T-helper 17 cell (primary cell): ENCODE measurements at places on chromosomes 16 and 17. TPM values are rescaled to one million over a fixed set of nuclear protein-coding genes. Genes with fewer than 3 reads are reported as not detected.

GRCh38 chr17:64218066-64218465, 45.0 kb downstream of the TEX2 start:
- H3K27me3 ChIP-seq: no peaks in the 10 kb centered on the region
- no peak for DNase-seq
- peaks cover 7% of the 10 kb centered on the region for H3K36me3 ChIP-seq
- peaks cover 16% of the 10 kb centered on the region for H3K4me1 ChIP-seq
- H3K27ac ChIP-seq: no peak overlapping the region

DNA sequence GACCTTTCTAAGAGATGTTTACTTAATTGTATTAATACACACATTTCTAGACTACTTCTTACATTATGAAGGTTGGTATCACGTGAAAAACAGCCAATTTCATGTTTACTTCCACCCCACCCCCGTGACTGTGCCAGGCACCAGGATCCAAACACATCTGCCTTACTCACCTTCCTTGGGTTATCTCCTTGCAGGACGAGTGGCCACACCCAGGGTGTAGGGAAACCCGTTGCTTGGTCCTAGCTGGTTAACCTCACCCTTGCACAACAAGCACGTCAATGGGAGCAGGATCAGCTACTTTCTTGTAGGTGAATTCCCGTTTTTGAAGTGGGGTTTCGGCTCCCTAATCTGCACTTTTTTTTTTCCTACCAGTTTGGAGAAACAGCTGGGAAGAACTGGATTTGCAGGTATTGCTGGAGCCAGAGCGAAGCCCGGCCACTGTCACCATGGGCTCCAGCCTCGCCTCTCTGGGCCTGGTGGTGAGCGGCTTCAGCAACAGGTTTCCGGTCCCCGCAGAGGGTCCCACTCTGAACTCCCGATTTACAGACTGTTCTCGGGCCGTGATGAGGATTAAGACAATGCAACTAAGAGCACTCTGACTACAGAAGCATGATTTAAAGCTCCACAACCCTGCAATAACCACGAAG, 2.1 kb upstream of the UBB start:
- no peaks in the 10 kb centered on the region for H3K27me3 ChIP-seq
- no peak overlapping the region for H3K27ac ChIP-seq

DNA sequence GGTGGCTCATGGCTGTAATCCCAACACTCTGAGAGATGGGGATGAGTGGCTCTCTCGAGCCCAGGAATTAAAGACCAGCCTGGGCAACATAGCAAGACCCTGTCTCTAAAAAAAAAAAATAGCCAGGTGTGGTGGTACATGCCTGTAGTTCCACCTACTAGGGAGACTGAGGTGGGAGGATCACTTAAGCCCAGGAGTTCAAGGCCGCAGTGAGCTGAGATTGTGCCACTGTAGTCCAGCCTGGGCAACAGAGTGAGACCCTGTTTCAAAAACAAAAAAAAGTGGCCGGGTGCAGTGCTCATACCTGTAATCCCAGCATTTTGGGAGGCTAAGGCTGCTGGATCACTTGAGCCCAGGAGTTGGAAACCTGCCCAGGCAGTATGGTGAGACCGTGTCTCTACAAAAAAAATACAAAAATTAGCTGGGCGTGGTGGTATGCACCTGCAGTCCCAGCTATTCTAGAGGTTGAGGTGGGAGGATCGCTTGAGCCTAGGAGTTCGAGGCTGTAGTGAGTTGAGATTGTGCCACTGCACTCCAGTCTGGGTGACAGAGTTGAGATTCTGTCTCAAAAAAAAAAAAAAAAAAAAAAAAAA, 3.0 kb downstream of the C16orf54 start:
- peak overlapping the region; percentile 98 for H3K4me3 ChIP-seq
- peak overlapping the region; percentile 100 for H3K27ac ChIP-seq
- DNase-seq: no peak
- peaks cover 16% of the 10 kb centered on the region for H3K36me3 ChIP-seq

GRCh38 chr17:46947216-46947615, 24.3 kb downstream of the GOSR2 start:
- no peak overlapping the region for H3K27ac ChIP-seq
- no peak for DNase-seq
- H3K4me3 ChIP-seq: no peak overlapping the region
- no peaks in the 10 kb centered on the region for H3K36me3 ChIP-seq
- H3K4me1 ChIP-seq: peaks cover 15% of the 10 kb centered on the region

- H3K27ac ChIP-seq: no peak overlapping the region
- DNase-seq: no peak
- no peak overlapping the region for H3K4me3 ChIP-seq
Measured at GRCh38 chr16:55043499-55043898, 112.8 kb downstream of the IRX5 start.

DNA sequence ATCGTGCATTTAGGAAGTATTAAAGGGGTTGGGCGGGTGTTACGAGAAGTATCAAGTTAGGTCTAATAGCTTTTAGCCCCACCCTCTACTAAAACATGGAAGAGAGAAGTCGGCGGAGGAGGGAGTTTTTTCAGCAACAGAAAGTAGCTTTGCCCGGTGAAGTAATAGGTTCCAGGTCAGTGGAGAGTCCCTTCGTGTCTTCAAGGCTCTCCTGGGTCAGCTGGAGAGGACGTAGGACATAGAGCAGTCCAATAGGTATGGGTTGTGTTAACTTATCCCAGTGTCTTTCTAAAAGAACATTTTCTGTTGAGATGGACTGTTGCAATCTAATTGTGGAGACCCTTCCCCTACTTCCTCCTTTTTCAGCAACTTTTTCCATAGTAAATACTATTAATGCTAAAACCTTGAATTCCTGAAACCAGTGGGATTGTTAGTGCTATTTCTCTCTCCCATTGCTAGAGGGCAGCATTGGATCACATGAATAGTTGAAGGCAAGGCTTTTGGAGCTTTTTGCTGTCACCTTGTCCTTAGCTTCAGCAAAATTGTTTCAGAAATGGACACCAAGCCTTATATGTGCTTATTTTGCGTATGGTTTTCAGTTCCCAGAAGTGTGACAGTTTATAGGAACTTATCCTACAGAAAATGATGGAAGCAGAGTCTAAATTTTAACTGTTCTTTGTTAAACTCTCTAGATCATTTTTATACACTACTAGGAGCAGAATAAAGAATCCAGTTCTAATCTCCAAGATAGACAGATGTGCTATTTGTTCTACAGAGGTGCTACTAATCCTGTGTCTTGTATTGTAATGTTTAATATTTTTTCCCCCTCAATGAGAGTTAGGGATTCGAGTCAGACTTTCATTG, 38.4 kb downstream of the UTP18 start:
- no peaks in the 10 kb centered on the region for H3K27me3 ChIP-seq
- no peak overlapping the region for H3K4me3 ChIP-seq
- DNase-seq: no peak
- H3K36me3 ChIP-seq: peaks cover 3% of the 10 kb centered on the region
- H3K27ac ChIP-seq: peak overlapping the region; percentile 67

DNA sequence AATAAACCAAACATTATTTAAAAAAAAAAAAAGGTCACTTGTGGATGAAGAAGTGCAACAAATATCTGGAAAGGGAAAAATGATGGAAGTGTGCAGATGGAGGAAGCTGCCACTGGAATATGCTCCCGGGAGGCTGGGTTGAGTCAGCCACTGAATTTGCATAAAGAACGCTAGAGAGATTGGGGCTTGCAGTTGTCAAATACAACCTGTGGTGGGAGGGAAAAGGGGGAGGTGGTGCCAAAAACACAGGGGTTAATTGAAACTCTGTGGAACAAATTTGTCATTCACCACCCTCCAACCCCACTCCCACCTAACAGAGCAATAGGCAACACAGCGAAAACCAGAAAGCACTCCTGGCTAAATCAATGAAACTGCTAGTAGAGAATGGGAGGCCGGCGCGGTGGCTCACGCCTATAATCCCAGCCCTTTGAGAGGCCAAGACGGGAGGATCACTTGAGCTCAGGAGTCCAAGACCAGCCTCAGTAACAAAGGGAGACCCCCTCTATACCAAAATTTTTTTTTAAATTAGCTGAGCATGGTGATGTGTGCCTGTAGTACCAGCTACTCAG, 37.6 kb upstream of the RPL38 start:
- DNase-seq: no peak
- H3K27ac ChIP-seq: no peak overlapping the region
- no peak overlapping the region for H3K4me3 ChIP-seq
- H3K27me3 ChIP-seq: peaks cover 47% of the 10 kb centered on the region
- no peaks in the 10 kb centered on the region for H3K4me1 ChIP-seq
- no peaks in the 10 kb centered on the region for H3K36me3 ChIP-seq

- H3K4me1 ChIP-seq: peaks cover 28% of the 10 kb centered on the region
- peaks cover under 1% of the 10 kb centered on the region for H3K36me3 ChIP-seq
- peak overlapping the region; percentile 90 for H3K4me3 ChIP-seq
- peak overlapping the region; percentile 88 for H3K27ac ChIP-seq
- DNase-seq: no peak
- H3K27me3 ChIP-seq: no peaks in the 10 kb centered on the region
Measured at GRCh38 chr17:4998732-4999429, 1.1 kb downstream of the KIF1C start.

GRCh38 chr16:28891964-28892890, 13.9 kb downstream of the ATP2A1 start:
- DNase-seq: no peak
- no peaks in the 10 kb centered on the region for H3K36me3 ChIP-seq
- H3K27me3 ChIP-seq: no peaks in the 10 kb centered on the region
- no peak overlapping the region for H3K27ac ChIP-seq
- H3K4me1 ChIP-seq: peaks cover 2% of the 10 kb centered on the region

GRCh38 chr16:67326472-67327309, at the start of the genes KCTD19 and LRRC36:
Gene KCTD19, minus strand, starts transcription at chr16:67326741. Its CDS starts 34 bp downstream, at chr16:67326707.
Gene LRRC36, plus strand, starts transcription at chr16:67326815. Its CDS starts 48 bp downstream, at chr16:67326863.
- H3K27me3 ChIP-seq: peaks cover 33% of the 10 kb centered on the region
- peak; percentile 10 for DNase-seq
- H3K36me3 ChIP-seq: peaks cover 3% of the 10 kb centered on the region
- H3K4me1 ChIP-seq: peaks cover 13% of the 10 kb centered on the region
- peak within 1 kb of the TSS; percentile 89 for H3K4me3 ChIP-seq
- H3K27ac ChIP-seq: peak within 1 kb of the TSS; percentile 72

GRCh38 chr17:44331249-44331760, 6.7 kb upstream of the SLC25A39 start:
- H3K36me3 ChIP-seq: no peaks in the 10 kb centered on the region

DNA sequence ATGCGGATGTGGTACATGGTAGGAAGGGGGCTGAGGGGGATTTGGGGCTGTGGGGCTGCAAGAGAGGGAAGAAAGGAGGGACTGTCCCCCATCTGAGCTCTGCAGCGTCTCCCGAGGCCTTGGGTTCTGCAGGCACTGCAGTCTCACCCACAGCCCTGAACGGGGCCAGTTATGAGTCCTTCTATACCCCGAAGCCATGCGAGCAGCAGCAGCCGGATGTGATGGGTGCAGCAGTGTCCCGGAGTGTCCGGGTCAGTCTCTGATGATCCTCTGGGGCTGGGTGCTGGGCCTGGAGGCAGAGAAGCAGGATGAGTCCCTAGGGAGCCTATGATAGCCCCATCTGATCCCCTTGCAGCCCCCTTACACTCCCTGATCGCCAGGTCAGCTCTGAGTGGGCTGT, 41.5 kb downstream of the CPNE2 start:
- no peaks in the 10 kb centered on the region for H3K27me3 ChIP-seq
- DNase-seq: no peak
- H3K36me3 ChIP-seq: no peaks in the 10 kb centered on the region
- H3K4me1 ChIP-seq: peaks cover 54% of the 10 kb centered on the region
- H3K27ac ChIP-seq: peak overlapping the region; percentile 91
- peak overlapping the region; percentile 86 for H3K4me3 ChIP-seq

GRCh38 chr16:82013139-82013538, 1.9 kb upstream of the SDR42E1 start:
- peaks cover 14% of the 10 kb centered on the region for H3K27me3 ChIP-seq
- DNase-seq: no peak
- no peak overlapping the region for H3K27ac ChIP-seq

DNA sequence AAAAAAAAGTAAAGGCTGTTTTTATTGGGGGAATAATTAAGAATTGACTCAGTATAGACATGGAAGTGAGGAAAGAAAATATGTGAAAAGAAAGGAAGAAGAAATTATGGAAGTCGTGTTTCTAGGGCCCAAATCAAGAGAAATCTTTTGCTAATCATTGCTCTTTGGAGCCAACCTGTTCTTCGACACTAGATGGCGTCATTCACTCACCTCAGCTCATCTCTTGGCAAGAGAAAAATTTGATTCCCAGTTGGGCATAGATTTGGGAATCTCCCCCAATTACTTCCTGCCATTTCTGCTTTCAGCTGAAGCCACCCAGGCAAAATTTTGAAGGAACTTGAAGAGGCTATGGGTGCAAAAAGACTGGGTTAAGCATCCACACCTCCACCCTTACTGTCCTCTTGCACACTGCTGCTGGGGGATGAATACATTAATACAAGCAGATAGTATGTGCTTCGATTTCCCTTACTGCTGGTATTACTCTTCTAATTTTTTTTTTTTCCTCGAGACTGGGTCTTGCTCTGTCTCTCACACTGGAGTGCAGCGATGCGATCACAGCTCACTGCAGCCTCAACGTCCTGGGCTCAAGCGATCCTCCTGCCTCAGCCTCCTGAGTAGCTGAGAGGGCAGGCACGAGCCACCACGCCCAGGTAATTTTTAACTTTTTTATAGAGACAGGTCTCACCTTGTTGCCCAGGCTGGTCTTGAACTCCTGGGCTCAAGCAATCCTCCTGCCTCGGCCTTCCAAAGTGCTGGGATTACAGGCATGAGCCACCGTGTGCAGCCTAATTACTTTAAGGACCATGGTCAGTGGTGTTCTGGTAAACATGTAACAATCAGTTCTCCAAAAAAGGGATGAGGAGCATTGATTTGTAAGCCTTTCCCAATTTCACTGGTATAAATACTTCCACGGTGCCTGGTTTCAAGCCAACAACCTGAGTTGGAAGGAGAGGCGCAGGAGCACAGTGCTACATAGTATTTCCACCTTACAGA, 13.5 kb downstream of the PSMD7 start:
- H3K4me3 ChIP-seq: no peak overlapping the region
- H3K36me3 ChIP-seq: peaks cover 9% of the 10 kb centered on the region
- no peak overlapping the region for H3K27ac ChIP-seq
- H3K27me3 ChIP-seq: no peaks in the 10 kb centered on the region

TBC1D3C gene
- not detected for total RNA-seq

SLC5A10 gene
- total RNA-seq: not detected

RAB34 gene
- total RNA-seq: 8.3 TPM

PRRT2 gene
- total RNA-seq: 2.0 TPM

OR4D1 gene
- 1.0 TPM for total RNA-seq

CCDC43 gene
- 19.2 TPM for total RNA-seq

KRTAP1-5 gene
- total RNA-seq: not detected

ACE gene
- total RNA-seq: 11.6 TPM
